ENCODE measurements at places on chromosomes 12 and 14. TPM values are rescaled to one million over a fixed set of nuclear protein-coding genes. Genes with fewer than 3 reads are reported as not detected.

CORO1C gene
- 212 TPM for total RNA-seq

IL26 gene
- not detected for total RNA-seq

METTL25 gene
- total RNA-seq: 8.5 TPM

KRT73 gene
- total RNA-seq: not detected

NTF3 gene
- total RNA-seq: not detected

ENDOU gene
- total RNA-seq: not detected

ACVRL1 gene
- 0.29 TPM for total RNA-seq

SLC25A47 gene
- not detected for total RNA-seq

REM2 gene
- 0.66 TPM for total RNA-seq

DAD1 gene
- total RNA-seq: 169 TPM

PLA2G1B gene
- 2.5 TPM for total RNA-seq

GLIPR1L2 gene
- not detected for total RNA-seq

TCL1B gene
- not detected for total RNA-seq

NDUFA9 gene
- total RNA-seq: 151 TPM

FOXG1 gene
- 0.44 TPM for total RNA-seq

CARMIL3 gene
- total RNA-seq: 0.72 TPM

RPL10L gene
- not detected for total RNA-seq

KCNMB4 gene
- 0.13 TPM for total RNA-seq

HCAR1 gene
- total RNA-seq: 0.05 TPM

PLEKHD1 gene
- not detected for total RNA-seq

C1QL4 gene
- total RNA-seq: not detected

EML5 gene
- total RNA-seq: 0.33 TPM

CACNA2D4 gene
- total RNA-seq: 1.1 TPM

GPR84 gene
- 4.0 TPM for total RNA-seq

TMEM117 gene
- 6.3 TPM for total RNA-seq

PLCZ1 gene
- not detected for total RNA-seq

ZC2HC1C gene
- 1.7 TPM for total RNA-seq

KRT74 gene
- total RNA-seq: not detected

DBX2 gene
- total RNA-seq: not detected

PTCSC3 gene
- total RNA-seq: not detected

SLC39A2 gene
- total RNA-seq: not detected

KCNA1 gene
- total RNA-seq: 0.72 TPM

MGST1 gene
- total RNA-seq: 71.3 TPM

CRIP2 gene
- 0.61 TPM for total RNA-seq

BMP4 gene
- total RNA-seq: 0.46 TPM

KRT86 gene
- total RNA-seq: 0.33 TPM

AMIGO2 gene
- total RNA-seq: 0.15 TPM

CLEC9A gene
- not detected for total RNA-seq

MMP14 gene
- 1.1 TPM for total RNA-seq

L3HYPDH gene
- total RNA-seq: 14.7 TPM

SPRYD4 gene
- total RNA-seq: 5.0 TPM

CLEC4D gene
- not detected for total RNA-seq

COX8C gene
- total RNA-seq: not detected

TAPBPL gene
- total RNA-seq: 29.0 TPM

CD163L1 gene
- total RNA-seq: 0.49 TPM

PTPRO gene
- 2.4 TPM for total RNA-seq

CNTN1 gene
- total RNA-seq: 0.19 TPM

SPTSSA gene
- total RNA-seq: 14.9 TPM

ACRBP gene
- 1.8 TPM for total RNA-seq

ZNF268 gene
- total RNA-seq: 16.6 TPM

JDP2 gene
- 16.0 TPM for total RNA-seq

IL22 gene
- not detected for total RNA-seq

SMCO2 gene
- 0.27 TPM for total RNA-seq

DPF3 gene
- total RNA-seq: 3.2 TPM

GPD1 gene
- total RNA-seq: 0.26 TPM

RERGL gene
- total RNA-seq: not detected

C12orf50 gene
- not detected for total RNA-seq

Measured in GM12878 (cell line).